ENCODE measurements at places on chromosomes 12 and 14.
A peak's percentile ranks its signal among the peaks of the same experiment; 100 is the strongest.

GRCh38 chr12:47950856-47951468, 12.4 kb upstream of the TMEM106C start:
- H3K27me3 ChIP-seq, result peaks cover 9% of the 10 kb centered on the region
- peaks cover 15% of the 10 kb centered on the region for H3K4me1 ChIP-seq
- H3K36me3 ChIP-seq, result no peaks in the 10 kb centered on the region
- H3K27ac ChIP-seq, result no peak overlapping the region
- H3K4me3 ChIP-seq, result no peak overlapping the region

GRCh38 chr12:50952510-50952909, at the start of gene HIGD1C:
Gene HIGD1C, plus strand, starts transcription at chr12:50952544. Its CDS starts 1,455 bp downstream, at chr12:50953999.
- H3K4me1 ChIP-seq, result no peaks in the 10 kb centered on the region
- H3K4me3 ChIP-seq, result no peak within 1 kb of the TSS
- no peak for DNase-seq
- H3K27ac ChIP-seq, result no peak within 1 kb of the TSS
- no peaks in the 10 kb centered on the region for H3K36me3 ChIP-seq

- H3K4me1 ChIP-seq, result peaks cover 3% of the 10 kb centered on the region
- no peak for DNase-seq
- peaks cover 25% of the 10 kb centered on the region for H3K36me3 ChIP-seq
- no peaks in the 10 kb centered on the region for H3K27me3 ChIP-seq
Measured at GRCh38 chr12:14505626-14506596, 61.8 kb downstream of the PLBD1 start.

DNA sequence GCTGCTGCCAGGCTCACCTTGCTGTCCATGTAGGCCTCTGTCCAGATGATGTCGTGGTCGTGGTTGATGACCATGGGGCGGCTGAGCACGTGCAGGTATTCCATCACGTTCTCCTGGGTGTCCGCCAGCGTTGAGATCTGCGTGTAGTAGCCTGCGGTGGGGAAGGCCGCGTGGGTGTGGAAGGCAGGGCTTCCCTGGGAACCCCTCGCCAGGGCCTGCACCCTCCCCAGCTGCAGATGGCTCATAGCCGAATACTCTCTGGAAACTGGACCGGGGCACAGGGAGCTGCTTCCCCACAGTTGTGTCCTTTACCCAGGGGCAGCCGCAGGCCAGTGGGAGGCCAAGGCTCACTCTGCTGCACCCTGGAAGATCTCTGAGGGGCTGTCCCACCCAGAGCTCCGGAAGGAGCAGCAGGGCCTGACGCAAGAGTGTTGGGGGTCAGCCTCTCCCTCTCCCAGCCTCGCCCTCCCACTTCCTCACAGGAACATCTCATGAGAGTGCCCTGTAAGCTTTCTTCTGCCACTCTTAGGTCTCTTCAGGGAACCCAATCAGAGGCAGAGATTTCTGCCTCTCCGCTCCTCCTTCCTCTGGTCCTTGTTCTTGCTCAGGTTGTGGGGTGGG, 35.5 kb downstream of the CACNA2D4 start:
- H3K27ac ChIP-seq, result no peak overlapping the region
- no peaks in the 10 kb centered on the region for H3K4me1 ChIP-seq
- H3K4me3 ChIP-seq, result no peak overlapping the region
- H3K36me3 ChIP-seq, result no peaks in the 10 kb centered on the region
- peaks cover 6% of the 10 kb centered on the region for H3K27me3 ChIP-seq
- no peak for DNase-seq

GRCh38 chr12:7666595-7666994, 887 bp upstream of the APOBEC1 start:
- no peaks in the 10 kb centered on the region for H3K27me3 ChIP-seq
- no peak for DNase-seq
- no peak overlapping the region for H3K4me3 ChIP-seq
- H3K36me3 ChIP-seq, result no peaks in the 10 kb centered on the region

DNA sequence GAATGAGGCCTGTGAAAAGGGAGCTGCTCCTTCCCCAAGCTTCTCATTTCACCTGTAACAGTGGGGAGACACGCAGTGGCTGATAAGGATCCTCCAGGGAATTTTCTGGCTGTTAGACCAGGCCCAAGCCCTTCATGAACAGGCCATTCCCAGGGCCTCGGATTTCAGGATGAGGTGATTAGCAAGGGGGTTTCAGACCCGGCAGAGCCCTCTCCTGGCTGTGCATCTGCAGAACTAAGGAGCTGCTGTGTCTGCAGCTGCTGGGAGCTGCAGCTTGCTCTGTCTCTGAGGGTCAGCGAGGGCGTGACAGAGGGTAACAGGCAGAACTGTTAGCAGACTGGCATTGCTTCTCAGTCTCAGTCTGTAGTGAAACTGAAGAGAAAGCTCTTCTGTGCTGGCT, 110.4 kb downstream of the KCNA5 start:
- H3K4me1 ChIP-seq, result no peaks in the 10 kb centered on the region
- H3K36me3 ChIP-seq, result no peaks in the 10 kb centered on the region

DNA sequence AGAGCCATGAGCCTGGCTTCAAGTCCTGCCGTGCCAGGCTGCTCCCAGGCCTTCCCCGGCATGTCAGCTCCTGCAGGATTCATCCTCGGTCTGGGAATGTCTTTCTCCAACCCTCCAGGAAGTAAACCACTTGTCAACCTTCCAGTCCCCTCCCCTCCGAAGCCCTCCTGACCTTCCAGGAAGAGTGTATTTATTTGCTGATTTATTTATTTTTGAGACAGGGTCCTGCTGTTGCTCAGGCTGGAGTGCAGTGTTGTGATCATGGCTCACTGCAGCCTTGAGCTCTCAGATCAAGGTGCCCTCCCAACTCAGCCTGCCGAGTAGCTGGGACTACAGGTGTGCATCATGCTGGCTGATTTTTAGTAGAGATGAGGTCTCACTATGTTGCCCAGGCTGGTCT, 24.7 kb downstream of the VSX2 start:
- H3K4me3 ChIP-seq, result no peak overlapping the region
- no peak overlapping the region for H3K27ac ChIP-seq
- no peaks in the 10 kb centered on the region for H3K36me3 ChIP-seq
- H3K27me3 ChIP-seq, result peaks cover 16% of the 10 kb centered on the region
- no peaks in the 10 kb centered on the region for H3K4me1 ChIP-seq

DNA sequence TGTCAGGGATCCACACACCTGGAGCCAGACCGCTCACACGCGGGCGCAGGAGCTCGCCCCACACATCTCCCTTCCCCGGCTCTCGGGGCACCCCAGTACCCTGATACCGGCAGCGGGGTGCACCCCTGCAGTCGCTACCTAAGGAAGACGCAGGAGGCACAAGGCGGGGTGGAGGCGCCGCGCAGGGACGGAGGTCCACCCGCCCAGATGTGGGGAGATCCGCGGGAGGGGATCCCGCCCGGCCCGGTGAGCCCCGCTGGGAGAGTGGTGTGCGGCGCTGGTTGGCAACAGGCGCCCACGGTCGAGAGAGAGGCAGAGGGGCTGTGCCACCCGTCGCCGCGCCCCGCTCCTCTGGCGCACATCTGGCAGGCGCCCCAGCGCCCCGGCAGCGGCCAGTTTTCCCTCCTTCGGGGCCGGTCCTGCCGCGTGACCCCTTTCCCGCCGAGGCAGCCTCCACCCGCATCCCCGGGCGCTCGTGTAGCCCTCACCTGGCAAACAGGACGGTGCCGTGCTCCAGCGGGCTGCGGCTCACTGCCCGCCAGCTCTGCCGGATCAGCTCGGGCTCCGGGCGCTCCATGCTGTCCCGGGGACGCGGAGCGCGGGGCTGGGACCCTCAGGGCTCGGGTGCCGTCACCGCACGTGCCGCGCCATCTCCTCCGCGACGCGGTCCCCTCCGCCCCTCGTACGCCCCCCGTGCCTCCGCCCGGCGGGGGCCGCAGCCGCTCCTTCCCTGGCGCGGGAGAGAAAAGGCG, 469 bp downstream of the NGB start:
- H3K27ac ChIP-seq, result no peak overlapping the region
- no peaks in the 10 kb centered on the region for H3K36me3 ChIP-seq
- H3K4me1 ChIP-seq, result no peaks in the 10 kb centered on the region
- peaks cover 47% of the 10 kb centered on the region for H3K27me3 ChIP-seq
- no peak overlapping the region for H3K4me3 ChIP-seq

- H3K4me3 ChIP-seq, result no peak overlapping the region
- H3K4me1 ChIP-seq, result no peaks in the 10 kb centered on the region
- no peak for DNase-seq
- no peaks in the 10 kb centered on the region for H3K36me3 ChIP-seq
Measured at GRCh38 chr12:86233126-86233525, 23.1 kb downstream of the MGAT4C start.

- H3K36me3 ChIP-seq, result no peaks in the 10 kb centered on the region
- no peak overlapping the region for H3K4me3 ChIP-seq
- no peak overlapping the region for H3K27ac ChIP-seq
- no peaks in the 10 kb centered on the region for H3K27me3 ChIP-seq
- no peak for DNase-seq
Measured at GRCh38 chr14:73311708-73312030, 74.4 kb downstream of the PAPLN start.

- H3K4me1 ChIP-seq, result peaks cover 7% of the 10 kb centered on the region
- peak; percentile 40 for DNase-seq
- H3K27ac ChIP-seq, result no peak overlapping the region
- peaks cover 5% of the 10 kb centered on the region for H3K27me3 ChIP-seq
- H3K4me3 ChIP-seq, result no peak overlapping the region
- no peaks in the 10 kb centered on the region for H3K36me3 ChIP-seq
Measured at GRCh38 chr14:24710403-24711112, 76.6 kb upstream of the GZMB start.

DNA sequence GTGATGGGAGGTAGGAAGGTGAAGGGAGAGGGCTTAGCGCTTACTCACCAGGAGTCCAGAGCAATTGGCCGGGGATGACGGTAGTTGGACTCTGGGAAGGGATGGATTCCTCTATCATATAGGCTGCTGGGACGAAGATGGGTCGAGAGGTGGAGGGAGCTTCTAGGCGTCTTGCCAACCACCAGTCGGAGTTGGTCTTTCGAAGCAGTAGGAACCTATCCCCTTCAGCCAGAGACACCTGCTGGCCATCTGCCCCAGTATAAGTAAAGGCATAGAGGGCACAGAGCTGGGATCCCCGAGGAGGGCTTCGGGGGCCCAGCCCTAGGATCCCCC, 657 bp downstream of the ARHGAP9 start:
- DNase-seq, result no peak
- peaks cover 56% of the 10 kb centered on the region for H3K4me1 ChIP-seq
- H3K27me3 ChIP-seq, result no peaks in the 10 kb centered on the region
- peak overlapping the region; percentile 96 for H3K4me3 ChIP-seq
- H3K36me3 ChIP-seq, result peaks cover 31% of the 10 kb centered on the region

- H3K4me1 ChIP-seq, result no peaks in the 10 kb centered on the region
- H3K4me3 ChIP-seq, result no peak overlapping the region
- no peaks in the 10 kb centered on the region for H3K36me3 ChIP-seq
- H3K27me3 ChIP-seq, result no peaks in the 10 kb centered on the region
Measured at GRCh38 chr14:45332360-45332988, 79.5 kb upstream of the MIS18BP1 start.

GRCh38 chr12:88424791-88425730, 155.2 kb downstream of the KITLG start:
- no peaks in the 10 kb centered on the region for H3K4me1 ChIP-seq
- H3K27ac ChIP-seq, result no peak overlapping the region
- no peak overlapping the region for H3K4me3 ChIP-seq
- no peaks in the 10 kb centered on the region for H3K36me3 ChIP-seq

DNA sequence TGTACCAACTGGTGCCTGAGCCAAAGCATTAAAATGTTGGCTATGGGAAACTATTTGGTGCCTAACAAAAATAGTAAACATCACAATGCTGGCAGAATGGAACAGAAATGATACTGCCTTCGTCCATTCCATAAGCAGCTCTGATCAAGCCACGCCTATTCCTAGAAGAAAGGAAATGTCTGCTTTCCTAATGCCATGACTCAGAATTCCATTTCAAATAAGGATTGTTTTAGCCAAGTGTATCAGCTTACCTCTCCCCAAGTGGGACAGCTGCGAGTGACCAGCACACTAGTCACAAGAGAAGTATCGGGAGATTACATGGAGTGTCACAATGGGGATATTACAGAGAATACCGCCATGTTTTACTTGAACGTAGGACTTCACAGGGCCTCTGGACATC, 38.7 kb downstream of the GLT8D2 start:
- H3K36me3 ChIP-seq, result no peaks in the 10 kb centered on the region
- no peak overlapping the region for H3K27ac ChIP-seq
- H3K27me3 ChIP-seq, result peaks cover 32% of the 10 kb centered on the region
- DNase-seq, result no peak
- H3K4me1 ChIP-seq, result no peaks in the 10 kb centered on the region

DNA sequence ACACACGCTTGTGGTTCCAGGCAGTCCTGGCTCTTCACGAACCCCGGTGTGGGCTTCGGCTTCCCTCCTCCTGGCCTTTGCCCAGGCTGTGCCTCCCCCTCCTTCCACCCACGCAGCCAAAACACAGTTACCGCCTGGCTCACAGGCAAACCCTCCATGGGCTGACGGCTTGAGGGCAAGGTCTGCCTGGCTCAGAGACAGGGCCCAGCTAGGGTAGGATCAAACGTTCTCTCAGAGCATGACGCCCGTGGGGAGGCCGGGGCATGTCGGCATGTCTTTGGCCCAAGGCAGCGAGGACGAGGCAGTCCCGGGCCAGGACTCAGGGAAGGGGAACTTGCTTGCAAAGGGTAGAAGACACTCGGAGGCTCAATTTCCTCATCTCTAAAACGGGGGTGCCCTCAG, 2.1 kb downstream of the SLC25A47 start:
- H3K4me1 ChIP-seq, result no peaks in the 10 kb centered on the region
- H3K36me3 ChIP-seq, result no peaks in the 10 kb centered on the region
- no peak for DNase-seq
- H3K4me3 ChIP-seq, result no peak overlapping the region
- no peak overlapping the region for H3K27ac ChIP-seq

- no peak overlapping the region for H3K4me3 ChIP-seq
- H3K27ac ChIP-seq, result no peak overlapping the region
- H3K27me3 ChIP-seq, result no peaks in the 10 kb centered on the region
- DNase-seq, result no peak
- no peaks in the 10 kb centered on the region for H3K4me1 ChIP-seq
- H3K36me3 ChIP-seq, result no peaks in the 10 kb centered on the region
Measured at GRCh38 chr12:97293541-97293940, 169.1 kb upstream of the RMST start.

- DNase-seq, result no peak
- H3K36me3 ChIP-seq, result no peaks in the 10 kb centered on the region
- no peaks in the 10 kb centered on the region for H3K27me3 ChIP-seq
- H3K27ac ChIP-seq, result no peak overlapping the region
- no peaks in the 10 kb centered on the region for H3K4me1 ChIP-seq
Measured at GRCh38 chr12:131072451-131073230, 118.9 kb downstream of the ADGRD1 start.

DNA sequence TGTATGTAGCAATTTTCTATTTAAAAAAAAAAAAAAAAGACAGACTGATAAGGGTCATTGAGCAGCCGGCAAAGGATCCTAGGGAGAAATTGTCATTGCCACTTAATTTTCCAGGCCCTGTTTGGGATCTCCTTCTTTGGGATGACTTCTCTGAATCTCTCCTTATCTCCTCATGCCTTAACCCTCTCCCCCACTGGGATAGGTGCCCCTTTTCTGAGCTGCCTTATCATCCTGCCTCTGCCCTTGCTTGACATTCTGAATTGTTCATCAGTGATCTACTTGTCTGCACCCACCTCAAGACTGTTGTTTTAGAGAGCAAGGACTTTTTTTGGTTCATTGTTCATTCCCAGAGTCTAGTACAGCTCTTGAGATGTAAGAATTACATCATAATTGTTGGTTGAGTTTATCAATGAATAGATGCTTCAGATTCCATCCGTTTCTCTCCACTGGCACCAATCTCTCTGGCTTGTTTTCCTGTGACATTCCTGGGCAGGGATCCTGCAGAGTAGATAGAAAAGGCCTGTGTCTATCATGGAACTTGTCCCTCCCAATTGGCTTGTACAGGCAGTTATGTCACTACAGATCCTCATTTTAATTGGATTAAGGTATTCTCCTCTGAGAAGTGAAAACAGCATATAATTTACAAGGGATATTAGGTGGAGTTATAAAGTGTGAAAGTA, 42.6 kb downstream of the SOCS2 start:
- no peaks in the 10 kb centered on the region for H3K36me3 ChIP-seq
- H3K27ac ChIP-seq, result no peak overlapping the region
- peaks cover 15% of the 10 kb centered on the region for H3K27me3 ChIP-seq
